Fibroblast of the aortic adventitia (primary cell): ENCODE measurements at places on chromosomes 5 and 9.

DNA sequence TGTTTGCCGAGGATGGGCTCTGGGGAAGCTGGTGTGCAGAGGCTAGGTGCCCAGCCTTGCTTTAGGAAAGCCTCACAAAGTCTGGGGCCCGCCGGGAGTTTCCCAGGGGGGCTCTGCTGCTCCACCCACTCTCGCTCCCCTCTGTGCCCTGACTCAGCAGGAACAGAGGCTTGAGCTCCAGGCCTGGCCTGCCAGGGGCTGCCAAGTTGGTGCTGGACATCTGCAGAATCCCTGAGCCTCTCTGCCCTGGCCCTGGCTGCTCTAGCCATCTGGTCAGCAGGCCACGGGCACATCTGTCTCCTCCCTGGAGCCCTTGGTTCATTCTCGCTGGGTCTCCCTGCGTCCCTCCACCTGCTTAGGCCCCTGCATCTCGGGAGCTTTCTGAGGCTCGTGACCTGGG is 647 bp upstream of the ADAMTSL2 start:
- peak; percentile 22 for DNase-seq

GRCh38 chr5:135823881-135824280 is 10.6 kb upstream of the SLC25A48 start:
- DNase-seq: no peak

DNA sequence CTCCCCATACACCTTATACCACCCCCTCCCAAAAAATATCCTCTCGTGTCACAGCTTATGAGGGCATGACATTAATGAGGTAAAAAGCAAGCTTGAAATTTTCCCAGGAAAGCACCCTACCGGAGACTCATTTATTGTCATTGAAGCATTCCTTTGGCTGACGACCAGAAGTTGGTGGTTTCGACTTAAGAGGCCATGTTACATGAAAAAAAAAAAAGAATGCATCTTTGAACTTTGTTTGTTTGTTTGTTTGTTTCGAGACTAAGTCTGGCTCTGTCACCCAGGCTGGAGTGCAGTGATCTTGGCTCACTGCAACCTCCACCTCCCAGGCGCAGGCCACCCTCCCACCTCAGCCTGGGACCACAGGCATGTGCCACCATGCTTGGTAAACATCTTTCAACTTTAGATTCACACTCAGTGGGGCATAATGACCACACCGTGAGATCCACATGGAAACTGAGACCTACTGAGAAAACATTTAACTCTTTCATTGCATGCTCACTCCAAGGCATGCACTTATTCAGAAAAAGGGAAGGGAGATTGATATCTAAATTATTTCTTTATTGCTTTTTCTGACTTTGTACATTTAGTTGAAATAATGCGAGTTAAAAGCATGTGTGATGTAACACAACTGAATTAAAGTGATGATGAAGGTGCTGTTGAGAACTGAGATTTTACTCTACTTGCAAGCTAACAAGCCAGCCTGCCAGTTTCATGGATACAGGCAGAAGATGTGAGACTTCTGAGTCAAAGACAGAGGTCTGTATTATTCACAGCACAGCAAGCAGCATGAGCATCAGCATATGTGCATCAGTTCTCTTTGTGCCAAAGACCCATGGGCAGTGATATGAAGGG is 5.1 kb upstream of the RAB14 start:
- no peak for DNase-seq

GRCh38 chr5:172533058-172533398 is 78.7 kb upstream of the SH3PXD2B start:
- no peak for DNase-seq

DNA sequence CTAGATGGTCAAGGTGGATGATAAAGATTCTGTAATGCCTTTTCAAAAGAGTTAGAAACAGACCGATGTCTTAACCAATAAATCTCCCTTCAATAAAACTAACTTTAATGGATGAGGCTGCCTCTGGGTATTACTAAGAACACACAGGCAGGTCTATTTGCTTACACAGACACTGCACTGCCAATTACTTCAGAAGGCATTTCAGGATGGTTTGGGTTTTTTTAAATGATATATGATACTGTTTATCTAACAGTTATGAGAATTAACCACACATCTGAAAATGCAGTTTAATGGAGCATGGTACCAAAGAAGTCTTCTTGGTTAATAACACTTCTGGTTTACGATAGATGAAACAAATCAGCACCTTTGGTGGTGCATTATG is 367.9 kb upstream of the GRAMD2B start:
- no peak for DNase-seq

- no peak for DNase-seq
Observed at GRCh38 chr5:124179819-124180218, 566.6 kb downstream of the ZNF608 start.

DNA sequence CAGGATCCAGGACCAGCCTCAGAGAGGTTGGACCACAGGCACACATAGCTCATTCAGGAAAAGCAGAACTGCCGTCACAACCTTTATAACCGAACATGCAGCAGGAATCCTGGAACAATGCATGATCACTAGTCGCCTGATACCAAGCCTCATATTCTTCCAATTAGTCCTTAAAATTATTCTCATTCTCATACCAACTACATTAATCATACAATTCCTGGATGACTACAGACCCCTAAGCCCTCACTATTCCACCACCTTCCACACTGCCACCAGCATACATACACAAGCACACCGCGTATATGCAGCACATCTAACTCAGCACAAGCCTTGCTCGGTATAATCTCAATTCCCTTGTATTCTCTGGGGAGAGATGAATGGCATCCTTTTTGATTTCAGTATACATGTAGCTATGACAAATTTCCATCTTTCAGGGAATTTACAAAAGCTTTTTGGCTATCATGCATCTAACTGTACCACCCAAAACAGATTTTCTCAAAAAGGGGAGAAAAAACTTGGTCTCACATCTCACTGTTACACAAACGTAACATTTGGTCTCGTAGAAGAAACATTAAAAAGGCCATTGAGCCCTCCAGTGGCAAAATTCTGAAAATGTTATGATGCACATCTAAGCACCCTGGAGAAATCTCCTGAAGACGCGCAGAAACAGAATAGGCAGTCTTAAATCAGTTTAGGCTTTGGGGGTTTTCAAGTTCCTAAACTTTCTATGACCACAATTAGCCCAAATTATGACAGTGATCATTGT is 46.2 kb downstream of the MCTP1 start:
- peak; percentile 53 for DNase-seq

DNA sequence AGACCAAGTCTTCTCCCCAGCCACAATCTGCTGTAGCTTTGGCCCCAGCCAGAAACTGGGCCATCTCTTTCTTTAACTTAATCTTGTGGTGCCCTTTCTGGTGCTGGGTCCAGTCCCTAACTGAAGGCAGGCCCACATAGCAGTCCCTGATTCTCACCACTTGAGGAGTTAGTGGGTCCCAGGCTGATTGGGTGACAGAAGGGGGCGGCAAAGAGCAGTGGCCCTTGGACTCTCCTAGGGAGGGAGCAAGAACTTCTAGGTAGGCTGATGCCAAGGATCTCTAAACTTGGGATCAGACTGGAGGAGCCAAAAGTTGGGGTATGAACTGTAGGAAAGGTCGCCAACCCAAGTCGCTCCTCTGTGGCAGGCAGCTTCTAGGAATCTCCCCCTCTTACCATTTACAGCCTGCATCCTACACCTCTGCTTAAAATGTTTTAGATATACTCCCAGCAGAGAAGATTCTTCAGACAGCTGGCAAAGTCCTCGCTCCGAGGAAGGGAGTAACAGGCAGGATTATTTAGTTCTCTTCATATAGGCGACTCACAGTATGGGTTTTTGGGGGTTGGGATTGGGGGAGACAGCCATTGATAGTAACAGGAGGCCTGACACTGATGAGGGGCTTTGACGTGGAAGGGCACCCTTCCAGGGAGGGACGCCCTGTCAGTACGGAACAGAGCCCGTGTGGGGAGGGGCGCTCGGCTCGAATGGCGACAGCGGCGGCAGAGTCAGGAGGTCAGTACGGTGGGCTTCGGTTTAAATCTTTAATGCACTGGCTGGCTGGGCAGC is 2.0 kb upstream of the CCL27 start:
- peak; percentile 77 for DNase-seq

- peak; percentile 43 for DNase-seq
Observed at GRCh38 chr5:145978708-145979107, 42.3 kb downstream of the SH3RF2 start.

DNA sequence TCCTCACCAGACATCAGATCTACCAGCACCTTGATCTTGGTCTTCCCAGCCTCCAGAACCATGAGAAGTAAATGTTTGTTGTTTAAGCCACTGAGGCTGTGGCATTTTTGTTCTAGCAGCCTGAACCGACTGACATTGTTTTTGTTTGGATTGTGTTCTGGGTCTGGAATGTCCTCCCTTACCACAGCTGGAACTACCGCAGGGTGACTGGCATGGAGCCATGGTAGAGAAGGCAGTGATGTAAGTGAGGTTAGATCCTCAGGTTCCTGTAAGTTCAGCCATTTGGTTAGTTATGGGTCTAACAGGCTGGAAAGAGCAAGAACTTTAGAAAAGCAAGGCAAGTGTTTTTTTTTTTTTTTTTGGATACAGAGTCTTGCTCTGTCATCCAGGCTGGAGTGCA is 209.3 kb downstream of the DAB2IP start:
- peak; percentile 85 for DNase-seq

GRCh38 chr9:115469841-115470240 is 351.9 kb upstream of the TNC start:
- DNase-seq: no peak

GRCh38 chr5:73229271-73229670 is 56.3 kb downstream of the TMEM174 start:
- peak; percentile 72 for DNase-seq

DNA sequence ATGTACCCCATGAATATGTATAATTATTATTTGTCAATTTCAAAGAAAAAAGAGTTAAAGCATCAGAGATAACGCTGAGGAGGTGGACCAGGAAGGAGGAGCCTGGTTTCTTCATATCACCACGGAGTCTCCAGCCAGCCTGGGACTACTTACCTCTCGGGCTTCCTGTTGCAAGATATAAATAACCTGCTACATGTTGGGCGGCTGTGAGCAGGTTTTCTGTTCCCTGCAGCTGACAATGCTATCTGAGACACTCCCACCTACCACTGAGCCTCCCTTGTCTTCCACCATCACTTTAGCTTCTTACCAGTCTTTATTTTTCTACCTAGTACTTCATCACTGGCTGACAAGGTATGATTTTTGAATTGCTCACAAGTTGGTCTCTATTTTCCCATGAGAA is 102.7 kb upstream of the CPEB4 start:
- DNase-seq: no peak

- DNase-seq: no peak
Observed at GRCh38 chr5:124935065-124935464, 188.6 kb upstream of the ZNF608 start.

GRCh38 chr5:60820593-60821487 is 23.2 kb downstream of the ELOVL7 start:
- DNase-seq: no peak

GRCh38 chr5:103487822-103488493 is 74.6 kb downstream of the NUDT12 start:
- DNase-seq: no peak

- DNase-seq: no peak
Observed at GRCh38 chr5:135329066-135329912, 69.7 kb downstream of the MACROH2A1 start.

DNA sequence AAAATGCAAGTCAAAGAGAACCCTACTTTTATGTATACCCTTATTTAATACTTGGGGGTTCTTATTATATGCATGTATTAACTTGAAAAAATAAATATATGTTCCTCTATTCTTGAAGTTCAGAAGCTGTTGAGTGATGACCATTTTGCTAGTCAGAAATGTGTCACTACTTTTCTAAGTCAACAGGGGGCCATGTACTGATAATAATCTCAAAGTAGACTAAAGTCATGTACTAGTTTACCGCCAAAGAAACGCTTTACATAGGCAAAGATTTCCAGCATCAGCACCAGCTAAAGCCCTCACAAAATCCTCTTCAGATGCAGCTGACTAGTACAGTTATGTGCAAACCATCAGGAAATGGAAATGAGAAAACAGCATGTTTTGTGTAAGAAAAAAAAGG is 5.7 kb upstream of the BHMT start:
- DNase-seq: no peak

DNA sequence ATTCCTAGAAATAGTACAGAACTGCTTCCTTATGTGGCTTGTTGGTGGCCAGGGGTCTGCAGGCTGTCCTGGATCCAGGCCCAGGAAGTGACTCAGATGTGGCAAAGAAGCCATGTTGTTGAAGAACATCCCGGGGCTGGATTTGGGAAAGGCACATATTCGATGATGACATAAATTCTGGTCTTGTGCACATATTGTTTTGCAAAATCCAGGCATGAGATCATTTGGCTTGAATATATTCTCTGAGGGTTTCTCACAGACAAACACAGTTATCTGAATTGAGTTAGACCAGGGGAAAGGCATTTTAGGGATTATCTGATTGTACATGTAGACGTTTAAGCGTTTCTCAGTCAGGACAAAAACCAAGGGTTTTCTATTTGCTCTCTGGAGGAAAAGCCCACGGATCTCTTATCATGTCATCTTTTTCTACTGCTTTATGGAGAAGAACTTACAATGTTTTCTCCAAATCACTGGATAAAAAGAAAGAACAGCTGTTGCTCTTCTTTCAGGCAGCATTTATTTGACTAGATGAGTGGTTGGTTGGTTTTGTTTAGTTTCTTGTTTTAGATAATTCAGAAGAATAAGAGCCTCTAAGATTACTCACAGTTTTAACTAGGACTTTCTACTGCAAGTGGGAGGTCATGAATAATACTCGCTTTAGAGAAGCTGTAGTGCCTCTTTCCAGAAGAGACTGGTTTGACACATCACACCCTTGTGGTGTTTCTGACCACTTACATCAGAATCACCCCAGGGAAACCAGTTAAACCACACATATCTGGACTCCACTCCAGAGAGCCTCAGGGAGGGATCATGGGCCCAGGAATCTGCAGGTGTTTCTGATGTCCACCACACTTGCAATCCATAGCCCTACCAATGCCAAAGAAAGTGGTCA is 29.5 kb upstream of the LHFPL2 start:
- DNase-seq: peak; percentile 99
